Stimulated activated memory B cell treated with anti-CD40 and anti-IgM and Interleukin-4, amounts not matched to agents 10 μg/mL and 1 μg/mL and 100 μg/mL, for 72 hours (primary cell): ENCODE measurements at places on chromosomes 2 and 18.

- ATAC-seq, result no peak
These were observed 852.8 kb upstream of the ACVR2A start for GRCh38 chr2:146992057-146992456.

GRCh38 chr2:238098901-238099713 is 1.0 kb upstream of the ESPNL start:
- peak; percentile 70 for ATAC-seq

GRCh38 chr2:111244864-111245263 is 124.2 kb downstream of the BCL2L11 start:
- ATAC-seq, result no peak

DNA sequence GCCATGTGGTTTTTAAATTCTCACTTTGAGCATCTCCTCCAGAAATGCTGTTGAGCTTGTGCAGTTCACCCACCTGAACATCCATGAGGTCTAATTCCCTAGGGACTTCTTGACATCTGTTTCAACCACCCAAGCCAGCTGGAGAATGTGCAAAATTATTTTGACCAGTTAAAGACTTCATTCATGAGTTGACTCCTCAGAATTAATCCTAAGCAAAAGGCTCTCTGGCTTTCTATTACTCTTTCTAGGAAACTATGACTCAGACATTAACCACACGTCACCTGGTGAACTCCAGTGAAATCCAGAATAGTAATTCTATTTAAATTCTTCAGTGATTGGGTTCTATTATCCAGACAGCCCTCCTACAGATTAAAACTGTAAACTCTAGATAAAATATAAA is 247.5 kb downstream of the NBAS start:
- peak; percentile 61 for ATAC-seq

DNA sequence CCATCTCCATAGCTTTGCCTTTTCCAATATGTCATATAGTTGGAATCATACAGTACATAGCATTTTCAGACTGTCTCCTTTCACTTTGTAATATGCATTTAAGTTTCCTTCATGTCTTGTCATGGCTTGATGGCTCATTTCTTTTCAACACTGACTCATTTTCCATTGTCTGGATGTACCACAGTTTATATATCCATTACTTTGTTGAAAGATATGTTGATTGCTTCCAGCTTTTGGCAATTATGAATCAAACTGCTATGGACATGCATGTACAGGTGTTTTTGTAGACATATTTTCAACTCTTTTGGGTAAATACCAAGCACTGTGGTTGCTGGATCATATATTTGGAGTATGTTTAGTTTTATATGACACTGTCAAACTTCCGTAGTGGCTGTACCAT is 26.3 kb downstream of the ACSL3 start:
- ATAC-seq, result no peak

- ATAC-seq, result no peak
These were observed 648.2 kb downstream of the STK39 start for GRCh38 chr2:167599219-167599618.

DNA sequence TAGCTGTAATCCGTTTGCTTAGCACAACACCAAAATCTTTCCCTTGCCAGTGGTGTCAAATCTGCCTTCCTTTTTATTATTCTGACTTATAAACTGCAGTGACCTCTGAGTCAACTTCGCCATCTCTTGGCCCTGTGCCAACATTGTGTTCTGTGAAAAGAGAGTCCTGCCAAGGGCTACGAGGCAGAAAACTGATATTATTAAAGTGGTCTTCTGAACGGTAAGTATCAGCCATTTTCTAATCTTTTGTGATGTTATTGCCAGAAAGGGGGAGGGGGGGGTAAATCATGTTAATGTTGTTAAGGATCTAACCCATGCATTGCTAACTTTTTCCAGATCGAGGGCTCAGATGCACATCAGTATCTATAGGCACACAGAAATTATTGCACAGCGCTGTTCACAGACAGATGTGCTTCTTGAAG is 121.5 kb upstream of the LTBP1 start:
- no peak for ATAC-seq

DNA sequence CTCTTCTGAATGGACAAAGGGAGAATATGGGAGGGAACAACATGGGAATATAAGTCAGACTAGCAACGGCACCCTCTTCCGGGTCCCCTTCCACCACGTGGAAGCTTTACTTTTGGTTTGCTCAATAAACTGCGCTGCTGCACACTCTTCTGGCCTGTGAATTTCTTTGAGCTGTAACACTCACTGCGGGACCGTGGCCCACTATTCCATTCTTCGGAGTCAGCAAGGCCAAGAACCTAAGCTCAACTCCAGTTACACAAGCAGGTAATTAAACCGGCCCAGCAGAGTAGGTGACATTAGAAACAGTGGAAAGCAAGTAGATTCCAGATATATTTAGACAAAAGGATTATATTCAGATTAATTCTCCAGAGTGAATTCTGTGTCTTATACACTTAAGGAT is 697.4 kb upstream of the NXPH2 start:
- no peak for ATAC-seq

DNA sequence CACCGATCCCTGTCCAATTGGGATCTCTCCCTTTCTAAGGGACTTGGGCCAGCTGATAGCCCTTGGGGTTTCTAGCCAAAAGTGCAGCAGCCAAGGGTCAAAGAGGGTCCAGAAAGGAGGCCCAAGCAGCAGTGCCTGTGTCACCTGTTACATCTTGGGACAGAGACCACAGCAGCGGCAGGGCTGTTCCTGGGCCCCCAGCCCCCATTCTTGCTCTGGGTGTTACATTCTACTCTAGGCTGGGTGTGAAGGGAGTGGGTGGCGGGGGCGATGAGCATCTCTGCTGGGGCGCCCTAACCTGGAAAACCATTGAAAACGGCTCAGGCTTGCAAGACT is 1.2 kb downstream of the PAX3 start:
- ATAC-seq, result no peak

GRCh38 chr2:192004188-192004963 is 157.5 kb upstream of the CAVIN2 start:
- no peak for ATAC-seq

DNA sequence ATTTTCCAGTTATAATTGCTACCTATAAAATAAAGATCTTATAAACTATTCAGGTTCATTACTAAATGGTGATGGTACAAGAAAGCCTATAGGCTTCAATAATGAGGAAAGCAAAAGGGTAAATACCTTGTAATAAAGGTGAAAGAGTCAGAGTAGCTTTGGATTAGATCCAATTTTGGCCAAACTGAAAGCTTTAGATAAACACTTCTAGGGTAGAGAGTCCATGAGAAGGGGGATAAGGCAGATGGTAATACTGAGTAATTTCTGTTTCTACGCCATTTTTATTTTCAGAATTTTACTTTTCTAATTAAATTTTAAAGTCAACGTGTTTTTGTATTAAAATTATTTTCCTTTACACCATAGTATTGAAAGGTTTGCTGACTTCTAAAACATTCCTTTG is 9.4 kb downstream of the CASP8 start:
- ATAC-seq, result no peak

- ATAC-seq, result no peak
These were observed 267.0 kb downstream of the STK39 start for GRCh38 chr2:167980439-167980838.

- ATAC-seq, result no peak
These were observed 63.2 kb upstream of the MGAT4A start for GRCh38 chr2:98793897-98794830.

DNA sequence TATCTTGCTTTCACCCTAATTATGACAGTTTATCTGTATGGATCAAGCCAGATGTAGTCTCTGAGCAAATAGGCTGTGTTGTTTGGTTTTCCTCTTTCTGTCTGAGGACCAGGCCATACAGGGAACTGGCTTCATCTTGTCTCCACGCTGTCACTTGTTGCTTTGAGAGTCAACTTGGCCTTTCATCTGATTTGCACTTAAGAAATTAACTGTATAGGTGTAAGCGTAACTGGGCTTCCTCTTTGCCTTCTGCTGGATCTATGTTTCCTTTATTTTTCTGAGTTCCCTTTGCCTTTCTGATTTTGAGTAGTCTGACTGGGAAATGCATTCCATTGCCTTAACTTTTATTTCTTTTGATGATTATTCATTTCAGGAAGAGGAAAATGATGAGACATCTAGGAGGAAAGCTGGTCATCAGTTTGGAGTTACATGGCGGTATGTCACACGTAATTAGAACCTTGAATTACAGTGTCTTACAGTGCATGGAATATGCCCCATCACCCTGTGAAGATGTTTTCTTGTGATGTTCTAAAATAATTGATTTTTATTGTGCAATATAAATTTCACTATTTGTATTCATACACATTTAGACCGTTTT is 17.4 kb downstream of the PTCD3 start:
- ATAC-seq, result no peak

- ATAC-seq, result no peak
These were observed 77.6 kb upstream of the CRIM1 start for GRCh38 chr2:36277881-36278523.

DNA sequence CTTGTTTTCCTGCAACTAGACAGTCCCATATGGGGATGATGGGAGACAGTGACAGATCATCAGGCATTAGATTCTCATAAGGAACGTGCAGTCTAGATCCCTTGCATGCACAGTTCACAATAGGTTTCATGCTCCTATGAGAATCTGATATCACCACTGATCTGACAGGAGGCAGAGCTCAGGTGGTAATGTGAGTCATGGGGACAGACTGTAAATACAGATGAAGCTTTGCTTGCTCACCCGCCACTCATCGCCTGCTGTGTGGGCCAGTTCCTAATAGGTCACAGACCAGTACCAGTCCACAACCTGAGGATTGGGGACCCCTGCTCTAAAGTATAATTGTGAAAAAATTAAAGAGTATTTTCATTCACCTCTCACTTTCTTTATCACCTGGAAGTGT is 23.6 kb upstream of the RAB1A start:
- ATAC-seq, result no peak

- no peak for ATAC-seq
These were observed 21.6 kb downstream of the TIA1 start for GRCh38 chr2:70226781-70227180.

- ATAC-seq, result no peak
These were observed 99.0 kb downstream of the HS1BP3 start for GRCh38 chr2:20551945-20552328.

DNA sequence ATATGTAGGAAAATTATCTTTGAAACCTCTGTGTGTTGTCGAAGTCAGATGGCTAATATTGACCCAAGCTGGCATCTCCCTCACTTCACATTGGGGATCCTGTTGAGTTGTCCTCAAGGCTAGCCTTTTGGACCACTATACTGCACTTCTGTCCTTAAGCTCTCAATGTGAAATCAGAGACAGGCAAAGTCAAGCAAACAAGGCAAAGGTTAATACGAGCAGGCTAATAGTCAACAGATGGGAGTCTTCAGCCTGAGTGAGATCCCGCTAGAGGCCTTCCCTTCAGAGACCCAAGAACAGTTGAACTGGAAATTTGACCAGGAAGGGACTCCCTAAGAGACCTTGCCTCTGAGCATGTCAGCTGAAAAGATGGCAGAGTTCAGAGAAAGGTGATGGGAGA is 475.4 kb downstream of the PARD3B start:
- no peak for ATAC-seq

DNA sequence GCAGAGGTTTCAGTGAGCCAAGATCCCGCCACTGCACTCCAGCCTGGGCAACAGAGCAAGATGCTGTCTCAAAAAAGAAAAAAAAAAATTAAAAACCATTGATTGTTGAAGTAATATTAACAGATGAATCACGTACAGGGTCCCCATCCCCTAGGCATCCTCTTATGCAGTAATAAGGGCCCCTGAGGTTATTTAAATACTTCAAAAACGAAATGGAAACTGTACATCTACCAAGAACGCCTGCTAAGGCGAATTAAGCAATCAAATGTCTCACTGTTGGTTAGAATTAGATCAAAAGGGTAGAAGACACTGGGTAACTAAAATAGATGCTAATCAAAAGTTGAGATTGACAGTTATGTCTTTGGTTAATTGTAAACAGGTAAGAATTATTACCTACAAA is 7.5 kb downstream of the TRABD2A start:
- ATAC-seq, result no peak

DNA sequence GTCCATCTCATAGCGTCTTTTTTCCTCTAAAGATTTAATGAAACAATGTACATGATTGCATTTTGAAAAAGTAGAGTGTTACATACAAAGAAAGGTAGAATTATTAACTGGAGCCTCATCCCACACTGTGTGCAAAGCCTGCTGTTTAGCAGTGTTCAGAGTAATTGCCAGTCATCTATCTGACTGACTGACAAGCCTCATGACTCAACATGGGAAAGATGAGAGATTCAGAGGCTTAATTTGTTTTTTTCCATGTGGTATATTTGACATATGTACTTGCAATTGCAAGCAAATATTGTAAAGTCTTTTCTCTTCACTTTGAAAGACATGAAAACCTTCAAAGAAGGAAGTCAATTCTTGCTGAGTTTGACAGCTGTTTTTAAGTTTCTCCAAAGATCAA is 14.7 kb downstream of the PCARE start:
- no peak for ATAC-seq

DNA sequence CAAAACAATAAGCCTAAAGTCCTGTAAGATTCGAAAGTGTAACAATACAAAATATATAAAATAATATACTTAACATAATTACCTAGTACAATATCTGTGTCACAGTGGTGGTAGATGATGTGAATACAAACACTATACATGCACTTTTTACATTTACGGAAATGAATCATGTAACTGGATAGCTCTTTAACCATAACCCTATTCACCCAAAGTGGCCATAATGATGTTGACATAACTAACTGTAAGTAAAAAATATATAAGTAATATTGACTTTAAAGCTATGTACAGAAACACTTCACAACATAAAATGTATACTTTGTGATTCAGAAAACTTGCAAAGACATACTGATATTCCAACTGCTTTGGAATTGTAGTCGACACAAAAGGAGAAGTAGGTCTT is 616.9 kb upstream of the SLC8A1 start:
- ATAC-seq, result no peak

GRCh38 chr2:58904095-58904494 is 663.0 kb upstream of the FANCL start:
- ATAC-seq, result no peak

DNA sequence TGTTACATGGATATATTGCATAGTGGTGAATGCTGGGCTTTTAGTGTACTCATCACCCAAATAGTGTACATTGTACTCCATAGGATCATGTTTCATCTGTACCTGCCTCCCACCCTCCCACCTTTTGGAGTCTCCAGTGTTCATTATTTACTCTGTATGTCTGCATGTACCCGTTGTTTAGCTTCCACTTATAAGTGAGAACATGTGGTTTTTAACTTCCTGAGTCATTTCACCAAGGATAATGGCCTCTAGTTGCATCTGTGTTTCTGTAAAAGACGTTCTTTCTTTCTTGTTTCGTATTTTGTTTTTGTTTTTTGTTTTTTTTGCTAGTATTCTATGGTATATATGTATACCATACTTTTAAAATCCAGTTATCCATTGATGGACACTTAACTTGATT is 107.5 kb downstream of the MSTN start:
- no peak for ATAC-seq

DNA sequence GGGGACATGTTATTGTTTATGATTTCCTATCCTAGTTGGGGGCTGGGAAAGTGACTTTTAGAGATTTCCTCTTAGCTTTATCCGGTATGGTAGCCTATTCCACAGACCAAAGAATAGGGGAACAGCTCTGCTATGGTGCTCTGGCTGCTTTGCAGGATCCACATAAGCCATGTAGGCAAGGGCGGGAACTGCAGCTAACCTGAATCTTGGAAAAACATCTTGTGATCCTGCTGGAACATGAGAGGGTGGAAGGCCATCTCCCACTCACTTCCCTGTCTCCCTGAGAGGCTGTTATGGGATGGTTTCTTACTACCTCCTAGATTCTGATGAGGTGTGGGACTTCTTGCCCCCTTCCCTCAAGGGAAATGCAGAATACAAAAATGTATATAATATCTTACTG is 2.0 kb upstream of the DARS1 start:
- no peak for ATAC-seq

- ATAC-seq, result no peak
These were observed 2.9 kb downstream of the LRRTM4 start for GRCh38 chr2:77519164-77519887.
